Suppressor macrophage treated with lipopolysaccharide for 4 hours (primary cell): ENCODE measurements at places on chromosomes 16 and 17.

DNA sequence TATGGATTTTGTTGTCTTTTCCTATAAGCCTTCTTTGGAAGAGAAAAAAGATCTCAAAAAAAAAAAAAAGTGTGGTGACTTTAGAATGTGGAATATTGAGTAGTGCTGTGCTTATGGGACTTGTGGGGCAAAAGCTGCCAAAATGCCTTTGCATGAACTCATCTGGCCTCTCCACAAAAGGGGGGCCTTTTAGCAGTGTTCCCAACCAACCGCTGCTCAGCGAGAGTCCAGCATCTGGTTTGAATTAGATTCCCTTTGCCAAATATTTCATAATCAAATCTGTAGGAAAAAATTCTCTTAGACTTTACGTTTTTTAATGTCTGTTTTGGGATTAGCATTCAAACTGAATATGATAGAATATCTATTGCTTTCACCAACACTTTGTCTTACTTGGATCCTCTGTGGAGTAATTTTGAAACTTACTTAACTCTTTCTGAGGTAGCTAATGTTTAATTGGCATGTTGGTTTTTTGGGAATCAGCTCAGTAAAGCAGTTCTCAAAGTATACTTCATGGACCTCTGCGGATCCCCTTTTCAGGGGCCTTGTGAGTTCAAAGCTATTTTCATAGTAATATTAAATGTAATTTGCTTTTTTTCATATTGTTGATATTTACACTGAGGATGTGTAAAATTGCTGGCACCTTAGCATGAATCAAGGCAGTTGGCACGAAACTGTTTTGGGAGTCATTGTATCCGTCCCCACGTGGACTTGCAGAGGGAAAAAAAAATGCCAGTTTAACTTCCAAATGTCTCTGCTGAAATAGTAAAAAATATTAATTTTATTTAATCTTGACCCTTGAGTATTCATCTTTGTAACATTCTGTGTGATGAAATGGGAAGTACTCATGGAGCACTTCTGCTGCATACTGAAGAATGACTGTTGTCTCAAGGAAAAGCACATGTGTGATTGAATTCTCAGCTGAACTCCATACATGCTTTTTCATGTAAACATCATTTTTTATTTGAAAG is 34.7 kb upstream of the VPS4A start:
- DNase-seq, result no peak

- no peak for DNase-seq
These were observed 87.0 kb upstream of the HS3ST3A1 start for GRCh38 chr17:13688716-13689115.

DNA sequence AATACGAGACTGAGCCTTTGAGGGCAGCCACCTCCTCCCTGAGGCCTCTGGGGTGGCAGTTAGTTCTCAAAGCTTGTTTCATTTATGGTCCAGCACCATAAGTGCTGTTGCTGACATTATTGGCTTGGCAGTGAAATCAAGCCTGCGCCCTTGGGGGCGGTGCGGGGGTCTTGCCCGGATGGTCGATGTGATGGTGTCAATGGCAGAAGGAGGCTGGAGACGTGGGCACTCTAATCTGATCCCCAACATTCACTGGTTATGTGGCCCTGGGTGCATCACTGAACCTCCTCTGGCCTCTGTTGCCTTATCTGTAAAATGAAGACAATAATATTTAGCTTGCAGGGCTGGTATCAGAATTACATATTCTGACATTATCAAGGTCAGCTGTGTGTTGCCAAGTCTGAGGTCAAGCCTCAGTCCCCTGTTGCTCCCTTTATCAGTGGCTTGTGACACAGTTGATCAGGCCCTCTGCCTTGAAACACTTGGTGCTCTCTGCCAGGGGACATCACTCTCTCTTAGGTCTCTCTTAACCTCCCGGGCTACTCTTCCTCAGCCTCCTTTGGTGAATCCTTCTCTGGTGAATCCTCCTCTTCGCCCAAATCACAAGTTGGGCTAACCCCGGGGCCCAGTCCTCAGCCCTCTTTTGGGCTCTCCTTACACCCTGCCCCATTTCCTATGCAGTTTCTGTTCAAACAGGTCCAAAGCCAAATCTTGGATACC is 11.8 kb upstream of the TMEM220 start:
- no peak for DNase-seq

- no peak for DNase-seq
These were observed 71.3 kb downstream of the MYH11 start for GRCh38 chr16:15785386-15786059.

GRCh38 chr17:56350592-56350991 is 197.3 kb downstream of the ANKFN1 start:
- no peak for DNase-seq

DNA sequence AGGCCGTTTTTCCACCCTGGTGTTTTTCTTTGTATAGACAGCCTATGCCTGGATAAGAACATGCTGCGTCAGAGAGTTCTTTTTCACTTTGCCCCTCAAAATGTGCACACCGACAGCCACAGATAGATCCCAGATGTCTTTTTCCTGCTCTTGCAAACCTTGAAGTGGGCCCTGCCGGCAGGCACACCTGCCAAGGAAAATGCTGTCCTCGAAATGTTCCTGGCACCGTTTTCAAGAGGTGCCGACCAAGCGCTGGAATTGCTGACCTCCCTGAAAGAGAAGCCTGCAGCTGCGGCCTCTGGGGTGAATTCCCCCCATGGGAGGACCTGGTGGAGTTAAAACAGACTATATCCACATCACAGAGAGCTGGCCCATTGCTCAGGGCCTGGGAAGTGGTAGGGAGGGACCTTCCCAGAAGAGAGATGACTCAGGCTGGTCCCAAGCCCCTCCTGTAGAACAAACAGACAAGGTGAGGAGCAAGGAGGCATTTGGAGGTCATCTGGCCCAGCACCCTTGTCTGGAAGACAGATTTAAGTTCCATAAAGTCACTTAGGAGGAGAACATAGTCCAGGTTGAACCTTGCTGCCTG is 668.1 kb downstream of the MAF start:
- no peak for DNase-seq

DNA sequence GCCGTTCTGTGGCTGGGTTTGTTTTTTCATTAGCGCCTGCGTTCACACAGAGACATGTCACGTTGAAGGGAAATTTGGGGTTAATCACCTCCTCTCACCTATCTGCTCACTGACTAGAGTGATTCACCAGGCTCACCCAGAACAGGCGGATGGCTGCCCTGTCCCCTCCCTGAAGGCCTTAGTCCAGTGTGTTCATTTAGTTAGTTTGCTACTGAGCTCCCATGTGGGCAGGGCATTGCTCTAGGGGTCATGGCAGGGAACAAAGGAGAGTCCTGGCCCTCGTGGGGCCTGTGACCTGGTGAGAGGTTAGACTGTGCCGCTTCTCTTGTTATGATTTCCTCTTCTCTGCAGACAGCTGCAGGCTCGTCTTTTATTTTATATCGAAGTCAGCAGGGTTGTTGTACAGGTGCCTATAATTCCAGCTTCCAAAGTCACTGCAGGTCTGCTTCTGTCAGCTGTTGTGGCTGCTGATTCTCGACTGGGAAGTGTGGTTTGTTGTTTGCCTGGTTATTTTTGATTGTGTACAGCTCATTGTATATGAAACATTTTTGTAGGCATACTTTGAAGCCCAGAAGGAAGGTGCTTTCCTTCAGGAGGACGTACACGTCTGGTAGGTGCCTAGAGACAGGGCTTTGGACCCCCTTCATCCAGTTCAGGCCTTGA is 73.4 kb upstream of the GSE1 start:
- no peak for DNase-seq

DNA sequence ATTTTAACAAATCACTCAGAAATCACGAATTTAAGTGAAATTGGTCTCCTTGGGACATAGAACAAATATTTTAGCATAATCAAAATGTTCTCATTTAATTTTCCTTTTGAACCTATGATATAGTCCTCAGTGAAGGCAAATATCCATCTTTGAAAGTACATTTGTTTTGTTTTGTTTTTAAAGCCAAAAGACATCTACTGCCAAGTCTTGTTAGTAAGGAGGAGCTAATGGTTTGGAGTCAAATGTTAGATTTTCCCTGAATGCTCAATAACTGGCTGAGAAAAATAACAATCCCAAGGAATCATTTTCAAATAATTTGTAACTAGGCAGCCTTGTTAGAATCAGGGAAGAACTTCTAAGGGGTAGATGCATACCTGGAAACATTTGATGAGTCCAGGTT is 302.9 kb upstream of the MAF start:
- DNase-seq, result no peak

- DNase-seq, result peak; percentile 80
These were observed 14.3 kb downstream of the PIK3R5 start for GRCh38 chr17:8951206-8951605.

GRCh38 chr16:29809031-29809747 is 2.8 kb upstream of the PRRT2 start:
- no peak for DNase-seq

DNA sequence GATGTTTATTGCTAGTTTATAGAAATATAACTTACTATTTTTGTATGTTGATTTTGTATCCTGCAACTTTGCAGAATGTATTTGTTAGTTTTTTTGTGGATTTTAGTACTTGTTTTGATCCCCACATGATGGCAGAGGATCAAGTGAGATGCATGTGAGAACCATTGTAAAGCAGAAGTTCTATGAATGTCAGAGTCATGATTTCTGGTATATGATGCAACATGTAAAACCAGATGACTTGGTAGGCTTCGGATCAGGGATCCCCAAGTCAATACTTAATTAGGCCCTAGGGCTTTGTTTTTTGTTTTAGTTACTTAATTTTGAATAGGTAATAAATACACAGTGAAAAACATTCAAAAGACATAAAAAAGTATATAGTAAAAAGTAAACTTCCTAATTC is 45.8 kb downstream of the ESRP2 start:
- DNase-seq, result peak; percentile 79

- no peak for DNase-seq
These were observed 137.7 kb upstream of the CDH5 start for GRCh38 chr16:66228792-66229191.

DNA sequence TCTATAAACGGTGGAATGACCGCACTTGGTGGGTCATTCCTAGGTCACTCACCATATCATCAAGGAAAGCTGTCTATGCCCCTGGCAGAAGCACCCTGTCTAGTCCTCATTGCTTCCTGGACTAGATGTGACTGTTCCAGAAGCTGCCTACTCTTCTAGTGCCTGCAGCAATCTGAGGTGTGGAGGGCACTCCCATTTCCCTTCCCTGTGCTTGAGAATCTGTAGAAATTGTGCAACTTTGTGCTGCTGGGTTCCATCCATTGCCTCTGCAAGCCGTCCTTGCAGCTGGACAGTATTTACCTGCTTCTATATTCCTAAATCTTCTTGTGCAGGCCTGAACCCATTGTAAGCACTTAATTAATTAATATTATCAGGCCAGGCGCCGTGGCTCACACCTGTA is 52.1 kb downstream of the CACNG3 start:
- DNase-seq, result no peak

DNA sequence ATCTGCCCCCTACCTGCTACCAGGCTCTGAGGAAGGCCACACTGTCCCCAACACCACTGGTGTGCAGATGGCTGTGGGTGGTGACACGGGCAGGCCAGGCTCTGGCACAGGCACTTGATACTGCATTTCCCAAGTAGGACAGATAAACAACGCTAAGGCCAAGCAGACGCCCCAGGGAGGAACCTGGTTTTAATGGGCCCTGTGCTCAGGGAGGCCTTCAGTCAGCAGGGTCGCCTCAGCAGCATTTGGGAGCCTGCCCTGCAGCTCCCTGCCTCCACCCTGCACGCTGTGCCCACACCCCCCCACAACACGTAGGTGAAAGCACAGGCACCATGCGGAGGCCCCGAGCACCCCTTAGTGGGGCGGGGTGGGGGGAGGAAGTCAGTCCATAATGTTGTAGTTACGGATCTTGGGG is 3.3 kb upstream of the FASN start:
- DNase-seq, result no peak

GRCh38 chr17:42563143-42563509 is 1.2 kb downstream of the COASY start:
- DNase-seq, result no peak
